ENCODE measurements at places on chromosomes 12 and 14.

DNA sequence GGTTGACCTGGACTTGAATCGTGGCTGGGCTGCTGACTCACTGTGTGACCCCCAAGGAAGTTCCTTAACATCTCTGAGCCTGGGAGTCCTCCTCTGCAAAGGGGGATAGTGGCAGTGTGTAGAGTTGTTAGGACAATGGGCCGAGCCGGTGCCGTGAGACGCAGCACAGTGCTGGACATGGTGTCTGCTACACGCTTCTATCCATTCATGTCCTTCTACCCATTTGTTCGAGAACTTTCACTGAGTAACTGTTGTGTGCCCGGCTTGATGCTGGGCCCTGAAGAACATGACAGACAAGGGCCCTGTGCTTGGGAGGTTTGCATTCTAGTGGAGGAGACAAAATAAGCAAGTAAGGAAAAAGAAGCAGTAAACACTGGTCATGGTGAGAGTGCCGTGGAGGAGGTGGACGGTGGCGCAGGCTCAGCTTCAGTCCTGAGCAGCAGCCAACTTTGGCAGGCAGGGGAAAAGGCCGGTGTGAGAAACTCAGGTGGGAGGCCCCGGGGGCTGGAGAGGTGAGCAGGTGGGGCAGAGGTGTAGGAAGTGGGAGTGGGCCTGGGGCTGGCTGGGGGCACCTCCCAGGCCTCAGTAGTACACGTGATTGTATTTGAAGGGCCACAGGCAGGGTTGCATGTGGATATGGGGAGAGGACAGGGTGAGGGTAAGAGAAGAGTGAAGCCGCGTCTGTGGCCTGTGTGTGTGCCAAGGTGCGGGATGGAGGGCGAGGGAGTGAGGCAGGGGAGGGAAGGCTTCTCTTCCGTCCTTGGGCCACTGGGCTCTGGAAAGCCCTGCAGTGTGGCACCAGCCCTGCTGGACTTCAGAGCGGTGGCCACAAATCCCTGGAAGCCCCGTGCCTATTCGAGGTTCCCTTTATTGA lies 13.8 kb downstream of the VASH1 start:
- no peak for DNase-seq

DNA sequence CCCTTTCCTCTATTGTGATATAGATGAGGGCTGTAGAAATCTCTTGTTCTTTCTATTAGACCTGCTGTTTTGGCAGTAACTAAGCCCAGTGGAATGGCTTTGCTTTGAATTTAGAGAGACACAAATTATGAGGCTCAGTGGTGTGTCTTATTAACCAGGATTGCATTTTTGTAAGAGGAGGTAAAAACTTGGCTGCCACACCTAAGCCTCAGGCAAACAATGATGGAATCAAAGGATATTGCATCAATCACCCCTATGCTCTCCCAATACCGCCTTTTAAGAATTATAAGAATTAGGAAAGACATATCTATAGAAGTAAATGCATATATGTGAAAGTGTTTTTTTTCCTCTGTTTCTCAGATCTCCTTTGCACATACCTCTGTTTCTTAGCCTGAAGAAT lies 63.3 kb downstream of the ACSS3 start:
- no peak for DNase-seq

DNA sequence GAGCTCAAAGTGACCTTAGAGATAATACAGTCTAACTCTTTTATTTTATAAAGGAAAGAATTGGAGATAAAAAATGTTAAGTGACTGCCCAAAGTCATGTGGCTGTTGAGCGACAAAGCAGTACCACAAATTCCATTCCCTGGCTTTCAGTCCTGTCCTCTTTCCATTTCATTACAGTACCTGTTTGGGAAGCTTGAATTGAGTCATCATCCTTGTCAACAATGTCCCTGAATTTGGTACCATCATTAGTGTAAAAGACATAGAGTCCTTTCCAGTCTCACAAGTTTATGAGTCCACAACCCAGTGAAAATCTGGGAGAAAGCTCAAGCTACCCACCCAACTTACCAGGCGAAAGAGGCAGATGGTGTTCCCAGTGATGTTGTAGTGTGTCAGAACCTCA lies 3.8 kb downstream of the ERP27 start:
- no peak for DNase-seq

GRCh38 chr12:6644903-6645302 lies 2.3 kb downstream of the ACRBP start:
- no peak for DNase-seq

- DNase-seq = no peak
These were observed 268.5 kb downstream of the PAWR start for GRCh38 chr12:79422060-79422812.

DNA sequence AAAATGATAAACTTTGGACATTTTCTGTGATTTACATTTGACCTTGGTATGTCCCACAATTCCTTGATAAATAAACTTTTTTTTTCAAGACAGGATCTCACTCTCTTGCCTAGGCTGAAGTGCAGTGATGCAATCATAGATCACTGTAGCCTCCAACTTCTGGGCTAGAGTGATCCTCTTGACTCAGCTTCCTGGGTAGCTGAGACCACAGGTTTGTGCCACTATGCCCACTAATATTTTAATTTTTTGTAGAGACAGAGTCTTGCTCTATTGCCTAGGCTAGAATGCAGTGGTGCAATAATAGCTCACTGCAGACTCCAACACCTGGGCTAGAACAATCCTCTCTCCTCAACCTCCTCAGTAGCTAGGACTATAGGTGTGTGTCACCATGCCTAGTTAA lies 79.1 kb upstream of the PTGDR start:
- no peak for DNase-seq

DNA sequence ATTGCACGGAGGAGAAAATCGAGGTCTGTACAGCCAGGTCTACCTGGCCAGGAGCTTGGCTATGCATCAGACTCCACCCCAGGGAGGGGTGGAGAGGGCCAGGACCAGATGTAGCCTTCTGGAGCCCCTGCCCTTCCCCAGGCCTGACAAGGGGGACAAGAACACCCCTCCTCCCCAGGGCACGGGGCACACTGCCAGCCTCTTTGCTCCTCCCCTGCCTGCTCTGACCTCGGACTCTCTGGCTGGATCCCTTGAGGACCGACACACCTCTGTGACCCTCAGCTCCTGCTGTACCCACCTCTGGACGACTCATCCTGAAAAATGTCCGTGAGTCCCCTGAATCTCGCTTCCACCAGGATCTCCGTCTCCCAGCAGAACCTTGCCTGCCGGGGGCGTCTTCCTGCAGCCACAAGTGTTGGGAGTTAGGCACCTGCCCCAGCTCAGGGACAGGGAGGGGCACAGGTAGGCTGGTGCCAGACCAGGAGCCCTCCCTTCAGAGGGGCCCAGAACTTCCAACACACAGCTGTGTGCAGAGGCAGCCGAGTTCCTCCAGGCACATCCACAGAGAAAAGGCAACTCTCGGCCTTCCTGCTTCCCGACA lies 21.8 kb downstream of the AHNAK2 start:
- DNase-seq = no peak

DNA sequence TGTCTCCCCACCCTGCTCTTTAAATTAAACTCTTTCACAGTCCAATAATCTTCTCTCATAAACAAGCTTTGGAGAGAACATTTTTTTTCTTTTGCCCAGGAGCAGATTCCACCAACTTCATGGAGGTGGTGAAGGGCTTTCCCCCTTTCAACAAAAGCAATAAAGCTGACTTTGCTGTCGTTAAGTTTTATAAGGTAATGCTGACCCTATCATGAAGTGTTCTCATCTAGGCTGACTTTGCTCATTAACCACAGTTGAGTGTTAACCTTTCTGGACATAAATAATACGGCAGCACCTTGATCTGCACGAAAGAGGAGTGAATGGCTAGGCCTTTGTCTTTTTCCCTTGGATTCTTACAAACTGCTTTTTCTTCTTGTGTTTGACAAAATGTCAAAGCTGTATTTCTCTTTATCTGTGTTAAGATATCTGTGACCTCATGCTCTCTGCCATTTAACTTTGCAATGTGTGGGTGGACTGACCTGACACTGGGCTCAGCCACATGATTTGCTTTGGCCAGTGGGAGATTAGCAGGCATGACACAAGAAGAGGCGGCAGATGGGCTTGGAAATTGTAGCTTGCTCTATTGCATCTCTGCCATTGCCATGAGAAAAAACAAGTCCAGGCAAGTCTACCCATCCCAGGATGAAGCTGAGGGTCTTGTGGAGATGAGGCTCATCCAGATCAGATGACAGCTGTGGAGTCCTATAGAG lies 470.9 kb upstream of the CCDC196 start:
- no peak for DNase-seq

- no peak for DNase-seq
These were observed 481 bp downstream of the REC8 start for GRCh38 chr14:24172261-24172860.

DNA sequence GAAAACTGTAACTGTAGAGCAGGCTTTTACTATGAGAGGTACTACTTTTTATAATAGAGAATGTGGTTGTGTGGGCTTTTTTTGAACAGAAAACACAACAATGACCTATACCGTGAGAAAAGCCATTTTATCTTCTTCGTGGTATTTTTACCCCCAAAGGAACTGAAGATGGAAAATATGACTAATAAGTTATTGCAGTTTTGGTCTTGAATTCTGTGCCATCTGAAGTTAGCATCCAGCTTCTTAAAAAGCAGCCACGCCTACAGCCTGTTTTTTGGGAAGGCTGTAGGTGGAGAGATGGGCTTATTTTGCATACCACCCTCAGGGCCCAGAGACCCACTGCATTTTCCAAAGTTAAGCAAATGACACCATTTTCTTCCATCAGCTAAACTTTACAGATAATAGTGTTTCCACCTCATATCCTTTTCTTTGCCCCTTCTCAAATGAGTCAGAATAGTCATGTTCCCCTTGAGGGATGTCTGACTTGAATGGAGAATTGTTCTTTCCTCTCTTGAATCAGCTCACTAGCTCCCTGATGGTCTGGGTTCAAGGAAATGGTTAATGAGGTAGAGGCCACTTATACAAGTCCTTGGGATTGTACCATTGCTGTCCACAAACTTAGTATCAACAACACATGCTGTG lies 53.0 kb downstream of the TBC1D30 start:
- DNase-seq = no peak

GRCh38 chr12:53479331-53479730 lies 19.9 kb downstream of the MAP3K12 start:
- no peak for DNase-seq

GRCh38 chr14:56002342-56002741 lies 115.9 kb upstream of the PELI2 start:
- DNase-seq = no peak

DNA sequence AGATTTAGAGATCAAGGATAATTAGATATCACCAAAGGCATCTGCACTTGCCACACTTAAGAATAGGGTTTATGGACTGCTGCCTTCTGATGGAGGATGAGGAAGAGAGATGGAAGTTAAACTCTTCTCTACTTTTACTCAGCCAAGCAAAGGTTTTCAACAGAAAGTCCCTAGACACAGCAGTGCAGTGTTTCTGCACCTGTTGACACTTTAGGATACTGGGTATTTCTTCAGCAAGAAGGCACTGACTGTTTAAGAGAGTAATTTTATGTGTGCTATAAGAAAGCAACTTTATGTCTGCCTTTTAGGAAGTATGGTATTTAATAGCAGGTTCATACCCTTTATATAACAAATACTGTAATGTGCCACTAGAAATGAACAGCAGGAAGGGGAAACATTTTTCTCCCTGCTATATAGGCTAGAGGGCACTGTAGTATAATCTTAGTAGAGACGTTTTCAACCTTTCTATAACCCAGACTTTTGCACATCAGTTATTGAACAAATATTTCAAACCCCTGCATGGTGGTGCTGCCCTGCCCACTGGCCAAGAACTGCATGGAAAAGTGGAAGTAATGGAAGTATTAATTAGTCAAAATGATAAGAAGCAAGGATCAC lies 225.0 kb upstream of the GRIP1 start:
- DNase-seq = no peak

GRCh38 chr12:111207761-111208160 lies 161.1 kb downstream of the PHETA1 start:
- no peak for DNase-seq

GRCh38 chr12:101612160-101612916 lies 17.6 kb downstream of the MYBPC1 start:
- no peak for DNase-seq

DNA sequence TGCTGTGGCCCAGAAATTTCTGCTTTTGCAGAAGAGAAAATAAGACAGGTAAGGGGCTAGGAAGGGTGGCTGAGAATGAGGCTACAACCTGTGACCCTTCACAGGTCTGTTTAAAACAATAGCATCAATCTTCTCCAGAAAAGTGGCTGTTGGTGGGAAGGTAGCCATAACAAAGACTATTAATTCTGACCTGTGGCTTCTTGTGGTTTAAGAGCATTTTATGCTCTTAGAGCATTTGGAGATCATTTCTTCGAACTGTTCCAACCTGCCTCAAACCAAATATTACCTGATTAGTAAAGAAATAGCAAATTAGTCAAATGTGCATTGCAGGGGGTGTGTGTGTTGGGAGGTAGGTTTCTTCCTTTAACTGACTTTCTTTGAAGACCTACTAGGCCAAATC lies 15.2 kb upstream of the TCP11L2 start:
- DNase-seq = no peak

- DNase-seq = no peak
These were observed 318.0 kb downstream of the ADGRD1 start for GRCh38 chr12:131271724-131272123.

- no peak for DNase-seq
These were observed 140.1 kb downstream of the TMEM117 start for GRCh38 chr12:43976027-43976426.

- no peak for DNase-seq
These were observed 6.8 kb upstream of the DCD start for GRCh38 chr12:54654926-54655325.

DNA sequence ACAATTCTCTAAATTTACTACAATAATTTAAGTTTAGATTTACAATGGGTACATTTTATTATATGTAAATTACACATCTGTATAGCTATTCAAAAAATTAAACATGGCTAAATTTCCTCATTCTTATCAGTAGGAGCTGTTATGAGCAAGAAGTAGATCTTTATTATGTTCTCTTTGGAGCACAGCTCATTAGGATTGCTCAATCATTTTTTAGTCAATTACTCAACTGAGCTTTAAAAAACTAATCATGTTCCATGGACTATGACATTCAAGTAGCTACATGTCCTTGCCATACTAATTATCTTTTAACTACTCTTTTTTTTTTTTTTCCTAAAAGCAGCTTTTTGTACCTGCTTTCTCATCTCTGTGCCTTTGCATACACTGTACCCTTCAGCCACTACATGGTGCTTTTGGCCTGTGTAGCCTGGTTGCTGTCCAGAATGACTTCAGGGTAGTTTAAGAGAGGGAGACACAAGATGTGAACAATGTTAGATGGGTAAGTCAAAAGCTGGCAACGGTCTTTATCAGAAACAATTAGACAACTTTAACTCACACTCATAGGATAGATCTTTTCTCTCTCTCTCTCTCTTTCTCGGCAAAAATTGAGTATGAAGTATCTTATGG lies 69.0 kb downstream of the SSPN start:
- no peak for DNase-seq
